ENCODE measurements at places on chromosomes 1 and 21.

DNA sequence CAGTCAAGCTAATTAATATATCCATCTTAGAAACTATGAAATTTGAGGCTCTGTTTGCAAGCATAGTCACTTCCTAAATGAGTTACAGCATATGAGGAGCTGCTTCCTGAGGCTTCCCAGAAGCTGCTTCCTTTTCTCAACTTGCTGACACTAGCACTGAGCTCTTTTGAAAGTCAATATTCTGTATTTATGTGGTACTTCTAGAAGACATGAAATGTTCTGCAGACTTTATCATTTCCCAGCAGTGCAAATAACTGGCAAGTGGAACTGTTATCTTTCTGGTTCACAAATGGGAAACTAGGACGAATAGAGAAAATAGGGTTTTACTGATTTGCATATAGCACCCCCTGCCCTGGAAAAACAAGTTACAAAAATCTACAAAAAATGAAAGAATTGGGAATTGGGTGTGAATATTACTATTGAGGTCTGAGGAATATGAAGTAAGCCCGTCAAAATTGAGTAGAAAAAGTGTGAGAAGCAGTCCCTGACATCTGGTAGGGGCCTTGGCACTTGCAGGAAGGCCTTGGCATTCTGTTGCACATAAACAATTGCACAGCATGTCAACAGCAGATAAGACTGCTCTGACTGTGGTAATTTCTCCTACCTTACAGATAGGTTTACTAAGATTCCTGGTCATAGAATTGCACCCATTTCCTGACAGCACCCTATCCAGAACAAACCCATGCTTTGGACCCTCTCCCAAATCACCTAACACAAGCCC is 7.1 kb downstream of the GIPC2 start:
- DNase-seq, result no peak

- no peak for DNase-seq
Measured at GRCh38 chr1:170800265-170800664, 135.1 kb upstream of the MROH9 start.

GRCh38 chr1:42043811-42044210 is 109.4 kb upstream of the GUCA2B start:
- no peak for DNase-seq

DNA sequence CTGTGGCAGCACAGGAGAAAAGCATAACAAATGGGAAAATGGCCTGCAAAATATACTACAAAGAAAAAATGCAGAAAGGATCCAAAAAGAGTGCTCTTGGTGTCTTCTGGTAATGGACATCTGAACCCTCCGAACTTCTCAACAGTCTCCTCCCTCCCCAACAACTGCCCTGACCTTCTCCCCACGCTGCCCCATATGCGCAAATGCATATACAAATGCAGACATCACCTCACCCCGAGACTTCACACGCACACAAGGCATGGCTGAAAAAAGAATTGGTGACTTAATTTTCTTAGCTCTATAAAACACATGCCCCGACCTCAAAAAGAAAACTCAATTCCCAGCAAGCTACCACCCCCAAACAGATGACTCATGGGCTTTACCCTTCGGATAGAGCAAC is 8.4 kb downstream of the KCND3 start:
- DNase-seq, result no peak

DNA sequence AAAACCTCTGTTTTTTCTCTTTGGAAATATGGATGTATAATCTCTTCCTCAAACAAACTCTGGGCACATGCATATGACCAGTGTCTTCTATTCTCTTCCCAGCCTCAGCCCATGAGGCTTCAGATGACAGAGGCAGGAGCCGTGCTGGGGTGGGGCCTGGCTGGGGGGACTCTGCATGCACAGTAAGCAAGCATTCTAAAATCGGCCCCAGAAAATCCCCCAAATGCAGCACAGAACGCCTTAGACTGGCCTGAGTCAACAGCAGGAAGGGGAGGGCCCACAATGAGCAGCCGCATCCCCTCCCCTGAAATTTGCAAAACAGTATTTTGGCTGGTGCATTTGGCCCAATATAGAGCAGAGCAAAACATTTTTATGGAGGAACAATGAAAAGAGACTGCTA is 47.8 kb downstream of the ITPKB start:
- DNase-seq, result peak; percentile 37

- DNase-seq, result no peak
Measured at GRCh38 chr1:22452481-22452957, 868 bp downstream of the ZBTB40 start.

- DNase-seq, result no peak
Measured at GRCh38 chr1:24711329-24711728, 33.9 kb upstream of the CLIC4 start.

GRCh38 chr1:166527752-166528151 is 311.5 kb upstream of the POGK start:
- DNase-seq, result no peak

DNA sequence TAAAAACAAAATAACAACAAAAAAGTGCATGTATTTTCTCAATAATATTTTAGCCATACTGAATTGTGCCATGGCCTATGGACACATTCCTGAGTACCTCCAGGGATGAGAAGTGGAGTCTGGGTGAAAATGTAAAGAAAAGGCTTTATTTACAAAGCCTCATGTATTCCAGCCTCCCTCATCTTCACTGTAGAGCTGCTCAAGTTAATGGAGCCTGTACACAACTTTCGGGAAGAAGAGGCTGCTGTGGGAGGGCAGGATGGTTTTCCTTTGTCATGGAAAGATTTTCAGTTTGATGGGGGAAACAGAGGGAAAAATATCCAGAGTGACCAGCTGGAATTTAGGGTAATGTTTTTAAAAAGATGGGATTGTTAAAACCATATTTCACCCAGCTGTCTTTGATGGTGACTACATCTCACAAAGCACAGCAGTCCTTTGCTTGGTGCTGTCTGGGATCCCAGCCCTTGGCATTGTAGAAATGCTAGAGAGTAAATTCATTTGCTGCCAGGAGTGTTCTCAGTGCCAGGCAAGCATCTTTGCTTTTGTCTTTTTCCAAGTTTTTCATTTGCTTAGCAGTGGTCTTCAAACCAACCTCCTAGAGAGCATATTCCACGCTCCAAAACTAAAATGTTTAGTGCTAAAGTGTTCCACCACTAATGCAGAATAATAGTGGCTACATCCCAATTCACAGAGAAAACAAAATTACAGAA is 54.9 kb downstream of the DPT start:
- no peak for DNase-seq

DNA sequence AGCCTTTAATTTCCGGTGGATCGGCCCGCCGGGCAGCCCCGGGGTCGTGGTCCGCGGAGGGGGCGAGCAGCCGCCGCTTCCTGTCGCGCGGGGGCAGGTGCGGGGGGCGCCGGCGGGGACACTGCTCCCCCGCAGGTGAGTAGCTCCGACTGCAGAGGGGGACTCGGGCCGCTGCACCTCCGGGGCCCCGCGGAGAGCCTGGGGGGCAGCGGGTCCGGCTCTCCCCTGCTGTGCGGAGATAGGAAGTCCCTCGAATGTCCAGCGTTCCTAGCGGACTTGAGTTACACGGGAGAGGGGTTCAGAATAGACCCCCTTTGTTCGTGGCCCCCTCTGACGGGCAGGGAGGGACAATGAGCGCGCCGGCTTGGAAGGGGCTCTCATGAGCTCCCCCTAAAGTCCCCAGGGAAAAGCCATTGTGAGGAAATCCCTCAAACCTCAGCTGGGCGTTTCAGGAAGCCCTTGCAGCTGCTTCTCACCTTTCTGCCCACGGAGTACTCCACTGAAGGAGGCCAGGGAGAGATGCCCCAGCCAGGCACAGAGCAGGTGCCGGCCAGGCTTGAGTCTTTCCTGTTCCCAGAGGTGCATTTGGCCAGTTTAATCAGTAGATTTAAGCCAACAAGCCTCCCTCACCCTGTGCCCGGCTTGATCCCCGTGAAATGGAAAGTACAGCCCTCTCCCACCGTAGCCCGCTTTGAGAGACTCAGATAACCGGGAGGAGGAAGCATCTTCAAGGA is 925 bp downstream of the PDE9A start:
- no peak for DNase-seq

- DNase-seq, result no peak
Measured at GRCh38 chr1:218409946-218410510, 64.9 kb downstream of the TGFB2 start.

DNA sequence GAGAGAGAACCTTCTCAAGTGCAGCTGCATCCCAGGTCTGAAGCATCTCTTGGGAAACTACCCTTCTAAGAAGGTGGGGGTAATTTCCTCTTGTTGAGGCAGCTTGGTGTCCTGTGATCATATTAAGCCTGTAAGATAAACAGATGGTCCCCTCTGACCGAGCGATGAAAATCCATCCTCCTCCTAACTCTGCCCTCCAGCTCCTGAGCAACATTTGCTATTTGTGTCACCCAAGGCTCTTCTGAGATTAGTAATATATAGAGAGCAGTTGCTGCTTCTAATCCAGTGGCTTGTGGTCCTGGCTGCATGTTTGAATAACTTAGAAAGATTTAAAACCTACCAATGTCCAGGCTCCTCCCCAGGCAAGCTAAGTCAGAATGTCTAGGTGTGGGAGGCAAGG is 123.7 kb downstream of the DISC1 start:
- no peak for DNase-seq

GRCh38 chr1:215005656-215006345 is 76.7 kb upstream of the KCNK2 start:
- DNase-seq, result no peak

DNA sequence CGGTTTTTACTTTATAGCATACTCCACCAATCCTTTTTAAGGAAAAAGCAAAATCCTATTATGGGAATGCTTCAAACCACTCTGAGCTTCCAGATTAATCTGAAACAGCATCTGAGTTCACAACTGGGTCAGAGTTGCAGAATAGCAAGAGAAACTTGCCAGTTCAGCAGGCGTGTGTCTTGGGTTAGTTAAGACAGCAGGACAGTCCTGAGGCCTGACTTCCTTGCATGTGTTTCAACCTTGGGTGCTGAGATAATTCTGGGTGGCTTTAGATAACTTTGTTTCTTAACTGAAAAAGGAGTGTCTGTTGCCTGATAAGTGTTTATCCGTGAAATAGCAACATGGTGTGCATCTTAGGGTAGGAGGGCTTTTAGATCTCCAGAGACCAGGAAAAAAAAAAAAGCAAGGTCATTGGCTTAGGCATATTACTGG is 169.2 kb downstream of the DHRS3 start:
- DNase-seq, result no peak

- no peak for DNase-seq
Measured at GRCh38 chr1:106875622-106876021, 180.9 kb upstream of the PRMT6 start.

DNA sequence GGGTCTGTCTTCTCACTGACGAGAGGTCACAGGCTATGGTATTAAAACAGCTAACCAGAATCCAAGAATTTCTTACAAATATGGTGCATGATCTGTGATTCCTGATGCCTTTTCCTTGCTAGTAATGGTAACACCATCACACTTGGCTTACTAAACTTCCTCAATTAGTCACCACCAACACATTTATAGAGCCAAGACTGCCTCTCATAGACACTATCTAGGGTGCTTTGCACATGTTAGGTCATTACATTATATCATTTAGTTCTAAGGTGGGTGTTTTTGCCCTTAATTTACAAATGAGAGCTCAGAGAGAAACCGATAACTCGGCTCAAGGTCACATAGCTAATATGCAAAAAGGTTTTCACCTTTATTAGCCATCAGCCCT is 8.7 kb downstream of the KIF21B start:
- DNase-seq, result no peak

DNA sequence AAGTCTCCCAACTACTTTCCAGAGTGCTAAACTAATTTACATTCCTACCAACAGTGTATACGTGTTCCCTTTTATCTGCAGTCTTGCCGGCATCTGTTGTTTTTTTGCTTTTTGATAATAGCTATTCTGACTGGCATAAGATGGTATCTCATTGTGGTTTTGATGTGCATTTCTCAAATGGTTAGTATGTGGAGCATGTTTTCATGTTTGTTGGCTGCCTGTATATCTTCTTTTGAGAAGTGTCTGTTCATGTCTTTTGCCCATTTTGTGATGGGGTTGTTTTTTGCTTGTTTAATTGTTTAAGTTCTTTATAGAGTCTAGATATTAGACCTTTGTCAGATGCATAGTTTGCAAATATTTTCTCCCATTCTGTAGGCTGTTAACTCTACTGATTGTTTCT is 46.6 kb downstream of the MAST2 start:
- no peak for DNase-seq

DNA sequence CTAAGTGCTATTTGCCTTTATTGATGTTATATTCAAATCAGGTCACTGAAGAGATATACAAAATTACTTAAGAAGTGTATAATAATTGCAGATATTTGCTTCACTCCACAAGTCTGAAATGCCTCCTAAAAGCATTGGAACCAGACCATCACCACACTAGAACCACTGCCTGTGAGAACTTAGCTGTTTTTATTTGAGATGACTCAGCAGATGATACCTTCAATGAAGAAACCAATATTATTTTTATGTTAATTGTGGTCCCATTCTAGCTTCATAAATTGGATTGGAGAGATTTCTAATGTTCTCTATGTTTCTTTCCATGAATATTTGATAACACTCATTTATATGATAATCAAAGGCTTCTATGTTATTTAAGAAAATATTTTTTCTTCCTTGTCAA is 740.6 kb downstream of the KCNT2 start:
- no peak for DNase-seq

GRCh38 chr1:121516234-121516967 is 331.6 kb downstream of the SRGAP2C start:
- peak; percentile 11 for DNase-seq

DNA sequence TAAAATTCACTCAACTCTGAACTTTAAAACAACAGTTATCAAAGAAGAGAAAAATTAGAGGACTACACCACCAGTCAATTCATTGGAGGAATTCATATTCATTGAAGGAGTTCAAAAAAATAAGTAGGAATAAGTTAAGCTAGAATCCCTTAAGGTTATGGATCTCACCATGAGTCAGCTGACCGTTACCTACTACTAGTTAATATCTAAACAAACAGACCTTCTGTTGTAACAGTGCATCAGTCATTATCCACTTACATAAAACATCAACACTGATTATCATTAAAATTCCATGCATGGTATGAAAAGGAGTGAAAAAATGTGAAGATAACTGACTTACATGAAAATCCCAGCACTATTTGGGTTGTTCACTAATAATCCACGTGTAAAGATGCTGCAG is 44.9 kb downstream of the FOXJ3 start:
- DNase-seq, result no peak

DNA sequence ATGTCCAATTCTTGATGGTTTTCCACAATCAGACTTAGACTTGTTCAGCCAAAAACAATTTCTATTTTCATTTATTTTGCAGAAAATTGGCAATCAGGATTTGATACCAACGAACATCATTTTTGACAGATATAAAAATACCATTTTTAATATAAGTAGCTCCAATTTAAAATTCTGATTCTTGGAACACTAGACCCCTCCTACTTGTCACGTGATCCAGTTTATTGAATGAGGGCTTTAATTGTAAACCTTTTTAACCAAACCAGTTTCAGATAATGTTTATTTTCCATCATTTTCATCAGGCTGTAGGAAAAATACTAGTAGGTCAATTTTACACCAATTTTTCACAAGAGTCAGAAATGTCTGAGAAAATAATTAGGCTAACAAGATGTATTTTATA is 607.2 kb upstream of the RGS18 start:
- DNase-seq, result no peak
